A549 treated with dexamethasone at 1 μM for 4 hours (cell line): ENCODE measurements at places on chromosomes 13 and 19. TPM values are rescaled to one million over a fixed set of nuclear protein-coding genes. Genes with fewer than 3 reads are reported as not detected.

The LINGO3 gene
- 0.05 to 0.11 TPM (median 0.08 TPM) in 4 of 5 replicates, not detected in the other for total RNA-seq

The IRS2 gene
- total RNA-seq: 39.4 to 74.0 TPM (median 60.7 TPM) in 5 replicates

The RASGRP4 gene
- 0.11 to 0.26 TPM (median 0.19 TPM) in 5 replicates for total RNA-seq

The ZNF506 gene
- total RNA-seq: 0.12 to 0.27 TPM (median 0.21 TPM) in 5 replicates

The ZNF579 gene
- total RNA-seq: 21.6 to 43.3 TPM (median 36.5 TPM) in 5 replicates
